Thoracic aorta (tissue), 2 donors: ENCODE measurements at places on chromosomes 6 and 20.
A peak's percentile ranks its signal among the peaks of the same experiment; 100 is the strongest.

GRCh38 chr6:96467814-96468213 is 53.8 kb upstream of the UFL1 start:
- no peak overlapping the region for H3K4me3 ChIP-seq
- H3K27ac ChIP-seq: no peak overlapping the region
- DNase-seq: no peak

DNA sequence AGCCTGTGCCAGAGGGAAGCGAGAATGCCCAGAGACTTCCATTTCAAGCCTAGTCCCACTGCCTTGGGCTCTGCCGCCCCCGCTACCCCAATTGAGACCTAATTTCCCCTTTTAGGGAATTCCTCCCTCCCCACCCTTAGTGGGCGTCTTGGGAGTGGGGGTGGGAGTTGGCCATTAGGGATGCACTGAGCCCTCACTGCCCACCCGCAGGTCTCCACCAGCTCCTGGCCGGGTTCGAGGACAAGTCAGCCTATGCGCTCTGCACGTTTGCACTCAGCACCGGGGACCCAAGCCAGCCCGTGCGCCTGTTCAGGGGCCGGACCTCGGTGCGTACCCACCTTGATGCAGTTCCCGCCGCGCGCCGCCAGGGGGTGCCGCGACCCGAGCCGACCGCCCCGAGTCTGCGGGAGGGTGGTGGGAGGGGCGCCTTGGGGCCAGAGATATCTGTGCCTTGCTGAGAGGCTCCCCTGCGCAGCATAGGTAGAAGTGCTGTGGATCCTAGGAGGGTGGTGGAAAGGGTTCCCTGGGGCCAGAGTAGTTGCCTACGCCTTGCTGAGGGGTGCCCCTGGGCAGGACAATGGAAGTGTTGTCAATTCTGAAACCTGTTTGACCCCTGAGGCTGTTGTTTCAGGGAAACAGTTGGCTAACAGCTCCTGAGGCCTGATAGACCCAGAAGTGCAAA is 9.2 kb downstream of the ITPA start:
- H3K4me3 ChIP-seq: no peak overlapping the region
- no peaks in the 10 kb centered on the region for H3K4me1 ChIP-seq
- DNase-seq: no peak
- H3K27me3 ChIP-seq: no peaks in the 10 kb centered on the region
- peaks cover 11% of the 10 kb centered on the region for H3K36me3 ChIP-seq
- H3K27ac ChIP-seq: no peak overlapping the region

- no peak for DNase-seq
- no peaks in the 10 kb centered on the region for H3K36me3 ChIP-seq
- no peaks in the 10 kb centered on the region for H3K4me1 ChIP-seq
- no peaks in the 10 kb centered on the region for H3K27me3 ChIP-seq
- H3K27ac ChIP-seq: no peak overlapping the region
These were observed 104.4 kb upstream of the LAMP5 start for GRCh38 chr20:9409981-9410380.

DNA sequence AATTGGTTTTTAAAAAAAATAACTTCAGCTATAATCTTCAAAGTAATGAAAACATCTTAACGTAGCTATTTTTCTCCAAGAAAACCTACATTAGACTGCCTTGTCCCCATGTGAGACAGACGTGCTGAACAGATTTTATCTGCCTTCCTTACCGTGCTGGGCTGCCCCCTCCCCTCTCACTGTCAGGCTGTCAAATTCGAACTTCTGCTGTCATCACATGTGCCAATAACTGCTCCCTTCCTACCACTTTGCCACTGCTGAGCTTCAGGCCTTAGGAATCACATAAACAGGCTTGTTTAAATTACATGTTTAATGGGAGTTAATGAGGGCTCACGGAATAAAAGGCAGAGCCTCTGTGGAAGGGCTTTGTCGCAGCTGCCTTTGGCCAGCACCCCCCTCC is 77.0 kb upstream of the NHSL1 start:
- no peak for DNase-seq
- H3K36me3 ChIP-seq: no peaks in the 10 kb centered on the region
- H3K4me1 ChIP-seq: no peaks in the 10 kb centered on the region
- H3K4me3 ChIP-seq: no peak overlapping the region
- no peaks in the 10 kb centered on the region for H3K27me3 ChIP-seq

- no peak overlapping the region for H3K4me3 ChIP-seq
- H3K4me1 ChIP-seq: no peaks in the 10 kb centered on the region
- no peak overlapping the region for H3K27ac ChIP-seq
- H3K27me3 ChIP-seq: no peaks in the 10 kb centered on the region
- DNase-seq: no peak
These were observed 35.9 kb downstream of the MOXD1 start for GRCh38 chr6:132365281-132365907.

DNA sequence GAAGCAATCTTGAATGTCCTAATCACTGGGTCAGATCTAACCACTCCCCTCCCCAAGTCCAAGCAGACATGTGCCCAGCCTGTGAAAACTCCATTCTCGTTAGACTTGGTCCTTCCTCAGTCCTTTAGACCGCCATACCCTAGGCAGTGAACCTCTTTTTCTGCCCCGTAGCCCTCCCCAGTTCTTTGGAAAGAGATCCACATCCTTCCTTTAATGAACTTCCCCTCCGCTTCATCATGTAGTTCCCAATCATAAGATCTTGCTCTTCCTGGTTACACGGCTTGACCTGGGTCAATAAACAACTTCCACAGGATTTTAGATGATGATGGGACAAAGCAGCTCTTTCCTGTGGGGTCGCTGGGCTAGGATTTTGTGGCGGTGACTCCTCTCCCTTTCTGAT is 9.6 kb downstream of the AHCY start:
- H3K27me3 ChIP-seq: no peaks in the 10 kb centered on the region
- H3K4me3 ChIP-seq: no peak overlapping the region
- H3K36me3 ChIP-seq: peaks cover 39% of the 10 kb centered on the region
- no peak overlapping the region for H3K27ac ChIP-seq
- no peak for DNase-seq

- H3K27ac ChIP-seq: no peak overlapping the region
- H3K4me3 ChIP-seq: no peak overlapping the region
- no peaks in the 10 kb centered on the region for H3K27me3 ChIP-seq
These were observed 4.1 kb downstream of the ANGPT4 start for GRCh38 chr20:911882-912600.

DNA sequence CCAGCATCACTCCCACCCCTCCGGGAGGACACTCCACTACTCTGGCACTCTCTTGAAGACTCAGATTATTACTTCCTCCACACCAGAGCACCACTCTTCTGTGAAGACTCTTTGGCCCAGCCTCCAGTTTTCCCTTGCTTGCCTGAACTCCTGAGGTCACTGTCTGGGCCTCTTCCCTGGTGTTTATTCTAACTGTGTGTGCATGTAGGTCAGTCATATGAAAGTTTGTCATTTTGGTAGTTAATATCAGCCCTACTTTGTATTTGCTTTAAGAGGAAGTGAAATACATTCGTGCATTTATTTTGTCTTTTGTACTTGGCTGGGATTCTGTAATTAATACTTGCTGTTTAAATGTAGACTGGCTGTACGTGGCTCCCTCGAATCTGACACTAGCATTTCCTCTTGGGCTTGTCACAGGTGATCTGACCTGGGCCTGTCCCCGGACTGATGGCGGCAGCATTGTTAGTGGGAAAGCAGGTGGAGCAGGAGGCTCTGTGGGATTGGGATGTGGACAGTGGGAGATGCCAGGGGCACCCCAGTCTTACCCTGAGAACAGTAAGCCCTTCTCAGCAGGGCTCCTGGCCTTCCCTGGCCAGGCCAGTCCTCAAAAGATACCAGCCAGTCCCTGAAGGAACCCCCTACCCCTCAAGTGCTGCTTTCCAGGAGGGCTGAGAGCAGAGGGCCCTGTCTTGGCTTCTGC is 350.5 kb downstream of the CDC5L start:
- no peak for DNase-seq
- H3K4me3 ChIP-seq: no peak overlapping the region
- H3K27me3 ChIP-seq: no peaks in the 10 kb centered on the region
- H3K36me3 ChIP-seq: no peaks in the 10 kb centered on the region
- no peaks in the 10 kb centered on the region for H3K4me1 ChIP-seq
- H3K27ac ChIP-seq: no peak overlapping the region

DNA sequence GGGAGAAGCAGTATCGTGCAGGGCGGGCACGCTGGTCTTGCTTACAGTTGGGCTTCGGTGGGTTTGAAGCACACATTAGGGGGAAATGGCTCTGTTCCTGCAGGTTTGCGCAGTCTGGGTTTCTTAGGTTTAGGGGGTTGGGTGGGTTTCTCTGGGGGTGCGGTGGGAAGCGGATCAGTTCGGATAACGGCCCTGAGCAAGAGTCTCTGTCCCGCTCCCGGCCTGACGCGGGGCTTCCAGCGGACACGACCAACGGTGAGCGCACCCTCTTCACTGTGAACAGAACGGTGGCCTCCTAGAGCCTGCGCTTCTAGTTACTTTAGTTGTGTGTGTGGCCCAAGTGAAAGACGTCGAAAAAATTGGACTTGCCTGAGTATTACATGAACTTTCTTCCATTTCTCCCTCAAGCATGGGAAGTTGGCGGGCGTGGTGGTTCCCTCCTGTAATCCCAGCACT is 635 bp upstream of the ELOVL2 start:
- no peak overlapping the region for H3K27ac ChIP-seq
- peak overlapping the region; percentile 52 for H3K4me3 ChIP-seq
- no peaks in the 10 kb centered on the region for H3K36me3 ChIP-seq
- DNase-seq: no peak
- peaks cover 11% of the 10 kb centered on the region for H3K27me3 ChIP-seq
- H3K4me1 ChIP-seq: peaks cover 4% of the 10 kb centered on the region

DNA sequence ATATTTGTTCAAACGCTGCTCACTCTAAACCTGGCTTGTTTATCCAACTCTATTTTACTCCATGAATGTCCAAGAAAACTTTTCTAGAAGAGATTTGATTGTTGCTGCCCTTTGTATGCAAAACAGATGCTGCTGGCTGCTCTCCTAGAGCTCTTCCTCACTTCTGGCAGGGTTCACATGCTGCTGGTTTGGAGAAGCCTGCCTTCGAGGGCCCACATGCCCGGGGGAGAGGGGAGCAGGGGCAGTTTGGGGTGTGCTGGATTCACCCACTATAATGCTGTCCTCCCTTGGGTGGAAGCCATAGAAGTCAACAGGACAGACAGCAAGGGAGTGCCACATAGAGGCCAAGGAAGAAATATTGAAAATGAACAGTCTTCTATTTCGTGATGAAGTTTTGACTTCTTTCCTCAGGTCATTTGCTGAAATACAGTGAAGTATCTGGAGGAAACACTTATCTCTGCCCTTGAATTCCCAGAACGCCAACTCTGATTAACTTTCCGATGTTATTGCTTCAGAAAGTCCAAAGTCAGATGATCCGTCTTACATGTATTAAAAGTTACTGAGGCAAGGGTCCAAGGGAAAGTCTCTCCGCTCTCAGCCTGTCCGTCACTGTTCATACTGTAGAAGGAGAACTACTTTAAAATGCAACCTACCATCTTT is 32.4 kb downstream of the LY86 start:
- no peak overlapping the region for H3K4me3 ChIP-seq
- H3K27me3 ChIP-seq: no peaks in the 10 kb centered on the region
- no peak for DNase-seq
- H3K36me3 ChIP-seq: no peaks in the 10 kb centered on the region
- H3K4me1 ChIP-seq: no peaks in the 10 kb centered on the region

DNA sequence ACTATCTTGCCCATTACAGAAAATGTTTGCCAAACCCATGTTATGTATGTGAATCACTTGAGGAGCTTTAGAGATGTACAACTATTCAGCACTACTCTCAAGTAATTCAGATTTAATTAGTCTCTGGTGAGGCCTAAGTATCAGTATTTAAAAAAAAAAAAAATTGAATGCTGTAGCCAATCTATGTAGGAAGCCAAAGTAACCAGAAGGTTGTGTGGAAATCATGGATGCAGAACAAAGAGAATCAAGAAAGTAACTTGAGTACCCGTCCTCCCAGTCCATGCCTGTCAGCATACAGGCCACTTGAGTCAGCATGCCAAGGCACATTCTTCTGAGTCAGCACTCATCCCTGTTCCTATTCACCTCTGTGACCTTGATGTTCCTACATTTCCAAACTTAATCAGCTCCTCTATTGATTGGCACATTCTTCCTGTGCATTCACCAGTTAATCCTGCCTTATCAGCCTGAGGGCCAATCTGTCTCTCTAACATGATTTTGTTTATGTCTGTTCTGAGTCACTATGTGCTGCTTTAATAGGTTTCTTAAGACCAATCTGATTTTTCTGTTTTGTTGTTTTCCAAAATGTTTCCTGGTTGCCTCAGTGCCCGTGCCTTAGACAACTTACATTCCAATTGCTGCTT is 165.6 kb downstream of the KCNQ5 start:
- H3K27me3 ChIP-seq: no peaks in the 10 kb centered on the region
- H3K27ac ChIP-seq: peak overlapping the region; percentile 23
- H3K4me1 ChIP-seq: peaks cover 24% of the 10 kb centered on the region
- no peak overlapping the region for H3K4me3 ChIP-seq
- no peak for DNase-seq

GRCh38 chr6:136445063-136445462 is 105.2 kb downstream of the MAP7 start:
- H3K27me3 ChIP-seq: no peaks in the 10 kb centered on the region
- no peak overlapping the region for H3K4me3 ChIP-seq
- H3K4me1 ChIP-seq: no peaks in the 10 kb centered on the region
- no peaks in the 10 kb centered on the region for H3K36me3 ChIP-seq
- no peak overlapping the region for H3K27ac ChIP-seq
- no peak for DNase-seq

- no peaks in the 10 kb centered on the region for H3K27me3 ChIP-seq
- no peaks in the 10 kb centered on the region for H3K36me3 ChIP-seq
- peaks cover 10% of the 10 kb centered on the region for H3K4me1 ChIP-seq
These were observed 70.9 kb downstream of the ATG5 start for GRCh38 chr6:106254636-106255035.

DNA sequence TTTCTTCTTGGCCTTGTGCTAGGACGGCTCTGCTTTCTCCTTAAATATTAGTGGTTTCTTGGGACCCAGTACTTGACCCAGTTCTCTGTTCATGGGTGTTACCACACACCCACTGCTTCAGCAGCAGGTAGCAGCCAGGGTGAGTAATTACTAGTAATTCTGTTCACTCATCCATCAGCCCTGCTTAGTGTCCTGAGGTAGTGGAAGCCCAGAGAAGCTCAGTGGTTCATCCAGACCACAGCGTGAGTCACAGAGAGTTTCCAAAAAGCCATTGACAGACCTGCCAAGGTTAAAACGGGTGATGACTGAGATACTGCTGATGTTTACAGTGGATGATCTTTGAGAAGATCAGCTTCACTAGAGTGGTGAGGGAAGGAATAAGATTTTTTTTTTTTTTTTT is 51.7 kb upstream of the HINT3 start:
- H3K36me3 ChIP-seq: peaks cover 13% of the 10 kb centered on the region
- H3K4me3 ChIP-seq: no peak overlapping the region
- H3K4me1 ChIP-seq: no peaks in the 10 kb centered on the region

- H3K27me3 ChIP-seq: no peaks in the 10 kb centered on the region
- H3K27ac ChIP-seq: no peak overlapping the region
- no peak overlapping the region for H3K4me3 ChIP-seq
- H3K4me1 ChIP-seq: no peaks in the 10 kb centered on the region
- no peak for DNase-seq
These were observed 488.6 kb upstream of the SULF2 start for GRCh38 chr20:48273843-48274242.

- H3K27ac ChIP-seq: no peak overlapping the region
- DNase-seq: no peak
- no peaks in the 10 kb centered on the region for H3K36me3 ChIP-seq
- peaks cover 53% of the 10 kb centered on the region for H3K4me1 ChIP-seq
These were observed 135.1 kb downstream of the MRPL14 start for GRCh38 chr6:43992126-43992663.

- no peaks in the 10 kb centered on the region for H3K4me1 ChIP-seq
- H3K4me3 ChIP-seq: no peak overlapping the region
- no peaks in the 10 kb centered on the region for H3K27me3 ChIP-seq
- no peak for DNase-seq
- no peak overlapping the region for H3K27ac ChIP-seq
These were observed 95.3 kb upstream of the SGK1 start for GRCh38 chr6:134413241-134413643.

- no peaks in the 10 kb centered on the region for H3K27me3 ChIP-seq
- peaks cover 43% of the 10 kb centered on the region for H3K36me3 ChIP-seq
- no peak overlapping the region for H3K27ac ChIP-seq
- no peak overlapping the region for H3K4me3 ChIP-seq
These were observed 19.6 kb downstream of the MYLIP start for GRCh38 chr6:16148498-16148897.
